ENCODE measurements at places on chromosomes 7 and 10.

DNA sequence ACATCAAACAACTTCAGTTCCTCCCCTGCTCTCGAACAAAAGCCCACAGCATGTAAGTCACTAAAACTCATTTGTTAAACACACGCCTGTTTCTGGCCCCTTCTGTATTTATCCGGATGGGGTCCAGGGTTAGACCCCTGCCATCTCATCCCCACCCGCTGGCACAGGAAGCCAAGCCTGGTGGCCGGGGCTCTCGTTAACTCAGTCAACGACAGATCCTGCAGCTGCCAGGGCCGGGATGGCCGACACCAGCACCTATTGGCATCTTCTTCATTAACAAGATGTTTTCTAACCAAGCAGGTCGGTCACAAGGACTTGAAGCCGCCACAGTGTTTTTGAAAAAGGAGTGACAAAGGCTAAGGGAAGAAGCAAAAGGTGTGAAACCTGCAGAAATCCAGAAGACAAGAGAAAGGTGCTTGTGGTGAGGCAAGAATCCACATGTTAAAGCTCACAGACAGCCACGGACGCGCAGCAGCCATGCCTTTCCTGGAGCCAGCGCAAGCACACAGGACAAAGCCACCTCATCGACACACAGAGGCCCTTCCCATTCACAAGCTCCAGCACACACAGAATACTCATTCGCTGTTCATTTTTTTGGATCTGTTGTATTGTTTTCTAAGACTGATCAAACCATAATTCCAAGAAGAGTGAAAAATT lies 202.7 kb downstream of the DIP2C start:
- no peak for DNase-seq

DNA sequence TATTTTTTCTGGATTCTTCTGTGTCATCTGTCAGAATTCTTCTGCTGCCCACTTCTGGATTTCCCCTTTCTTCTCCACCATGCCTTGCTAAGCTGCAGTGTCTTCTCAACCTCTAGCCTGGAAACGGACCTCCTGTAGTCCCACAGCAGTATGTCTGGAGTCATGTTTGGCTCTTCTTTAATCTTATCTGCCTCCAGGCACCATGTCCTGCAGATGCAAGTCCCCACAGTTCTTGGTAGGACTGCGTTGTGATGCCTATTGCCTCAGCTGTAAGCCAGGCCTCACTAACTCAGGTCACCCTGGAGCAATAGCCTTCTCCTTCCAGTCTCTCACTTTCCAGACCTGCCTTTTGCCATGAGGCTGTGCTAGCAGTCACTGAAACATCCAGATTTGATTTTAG lies 268.3 kb downstream of the POM121L12 start:
- no peak for DNase-seq

GRCh38 chr7:41975849-41976248 lies 261.2 kb downstream of the GLI3 start:
- DNase-seq: no peak

GRCh38 chr10:124353896-124354295 lies 64.8 kb downstream of the OAT start:
- no peak for DNase-seq

DNA sequence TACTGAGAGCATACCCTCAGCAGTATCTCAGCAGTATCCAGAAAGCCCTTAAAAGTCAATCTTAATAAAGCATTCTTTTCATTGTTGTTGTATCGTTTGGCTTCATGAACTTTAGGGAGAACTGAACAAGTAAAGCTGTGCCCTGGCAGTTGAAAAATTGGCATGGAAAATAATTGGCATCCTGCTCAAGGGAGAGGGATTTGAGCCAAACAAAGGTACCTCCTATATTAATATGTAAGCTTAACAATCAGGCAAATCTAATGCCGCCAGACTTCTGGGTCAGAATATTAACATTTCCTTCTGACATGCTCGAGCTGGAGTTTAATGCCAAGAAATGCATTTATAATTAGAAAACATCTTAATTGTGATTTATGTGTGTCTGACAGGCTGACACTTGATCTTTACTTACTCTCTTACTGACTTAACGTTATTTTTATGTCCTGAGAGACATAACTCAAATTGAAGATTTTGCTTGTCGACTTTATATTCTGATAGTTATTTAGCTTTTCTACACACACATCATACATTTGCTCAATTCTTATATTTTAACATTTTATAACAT lies 42.1 kb upstream of the PCDH15 start:
- DNase-seq: no peak

DNA sequence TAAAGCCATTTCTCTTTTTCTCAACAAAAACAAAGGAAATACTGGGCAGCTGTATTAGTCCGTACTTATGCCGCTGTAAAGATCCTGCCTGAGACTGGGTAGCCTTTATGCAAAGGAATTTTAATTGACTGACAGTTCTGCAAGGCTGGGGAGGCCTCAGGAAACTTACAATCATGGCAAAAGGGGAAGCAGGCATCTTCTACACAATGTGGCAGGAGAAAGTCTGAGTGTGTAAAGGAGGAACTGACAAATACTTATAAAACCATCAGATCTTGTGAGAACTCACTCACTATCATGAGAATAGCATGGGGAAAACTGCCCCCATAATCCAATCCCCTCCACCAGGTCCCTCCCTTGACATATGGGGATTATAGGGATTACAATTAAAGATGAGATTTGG lies 264.3 kb downstream of the SEMA3A start:
- no peak for DNase-seq

- no peak for DNase-seq
Observed at GRCh38 chr10:30413996-30414576, 19.9 kb upstream of the MAP3K8 start.

DNA sequence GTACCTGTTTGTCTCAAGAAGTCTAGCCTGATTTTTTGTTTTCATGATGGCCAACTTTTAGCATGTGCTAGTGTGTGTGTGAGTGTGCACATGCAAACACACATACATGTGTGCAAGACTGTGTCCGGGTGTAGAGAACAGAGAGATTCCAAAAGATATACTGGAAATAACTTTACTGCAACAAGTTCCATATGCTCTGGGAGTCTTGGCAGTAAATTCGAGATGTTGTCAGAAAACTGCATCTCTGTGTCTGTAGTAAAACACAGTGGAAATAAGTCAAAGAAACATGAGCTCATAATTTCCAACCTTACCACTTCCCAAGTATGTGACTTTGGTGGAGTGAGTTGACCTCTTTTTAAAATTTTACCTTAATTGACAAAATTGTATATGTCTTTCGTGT lies 950.8 kb upstream of the C7orf33 start:
- DNase-seq: no peak
